CD4-positive, alpha-beta T cell treated with Interleukin-6 for 4 hours (primary cell): ENCODE measurements at places on chromosomes 4 and X.

DNA sequence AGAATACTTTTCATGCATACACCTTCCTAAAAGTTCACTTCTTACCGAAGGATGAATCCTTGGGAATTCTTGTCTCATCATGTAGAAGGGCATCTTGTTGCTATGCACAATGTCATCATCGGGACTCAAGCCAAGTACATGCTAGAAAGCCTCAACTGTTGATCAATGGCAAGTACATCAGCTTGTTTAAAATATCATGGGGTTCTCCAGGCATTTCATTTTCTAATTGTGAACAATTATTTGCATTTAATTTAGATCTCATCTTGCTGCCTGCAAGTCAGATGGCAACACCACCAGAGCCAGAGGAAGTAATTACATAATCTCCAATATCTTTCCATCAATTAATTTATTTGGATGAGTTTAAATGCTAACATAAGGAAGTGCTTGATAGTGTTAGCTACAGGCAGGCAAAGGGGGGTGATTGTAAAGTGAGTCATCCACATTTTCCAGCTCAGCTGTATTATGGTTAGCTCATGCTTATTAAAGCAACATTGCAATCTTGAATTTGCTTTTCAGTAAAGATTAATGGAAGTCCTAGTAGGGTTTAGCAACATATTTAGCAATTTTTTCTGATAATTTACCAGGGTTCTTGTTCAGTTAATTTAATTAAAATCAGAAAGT lies 356.5 kb downstream of the CBLL2 start:
- DNase-seq: no peak

DNA sequence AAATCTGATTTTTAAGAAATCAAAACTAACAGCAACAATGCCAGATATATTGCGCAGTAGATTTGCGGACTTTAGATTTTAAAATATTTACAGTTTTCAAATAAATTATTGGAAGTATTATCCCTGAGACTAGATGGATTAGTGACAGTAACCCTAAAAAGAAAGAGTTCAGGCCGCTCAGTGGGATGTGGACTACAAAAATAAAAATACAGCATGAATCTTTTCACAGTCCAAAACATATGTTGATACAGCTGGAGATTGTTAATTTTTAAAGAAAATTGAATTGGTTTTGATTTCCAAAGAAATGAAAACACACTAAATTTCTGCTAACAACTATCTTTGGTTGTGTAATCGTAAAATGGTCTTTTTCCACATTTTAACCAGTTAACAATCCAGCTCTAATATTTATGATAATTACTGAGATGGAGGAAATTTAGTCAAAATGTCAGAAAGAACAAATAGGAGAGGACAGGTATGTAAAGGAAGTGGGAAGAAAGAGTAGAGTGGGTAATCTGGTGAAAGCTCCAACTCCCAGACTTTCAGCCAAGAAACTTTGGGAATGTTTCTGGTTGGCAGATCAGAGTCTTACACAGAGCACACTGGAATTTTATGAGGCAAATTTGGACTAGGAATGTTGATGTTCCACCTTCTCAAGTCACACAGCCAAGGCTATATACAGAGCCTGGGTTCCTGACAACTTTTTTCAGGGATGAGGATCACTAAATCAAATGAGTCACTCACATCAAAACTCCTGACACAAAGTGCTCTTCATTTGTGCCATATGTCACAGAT lies 15.1 kb downstream of the C4orf36 start:
- no peak for DNase-seq

DNA sequence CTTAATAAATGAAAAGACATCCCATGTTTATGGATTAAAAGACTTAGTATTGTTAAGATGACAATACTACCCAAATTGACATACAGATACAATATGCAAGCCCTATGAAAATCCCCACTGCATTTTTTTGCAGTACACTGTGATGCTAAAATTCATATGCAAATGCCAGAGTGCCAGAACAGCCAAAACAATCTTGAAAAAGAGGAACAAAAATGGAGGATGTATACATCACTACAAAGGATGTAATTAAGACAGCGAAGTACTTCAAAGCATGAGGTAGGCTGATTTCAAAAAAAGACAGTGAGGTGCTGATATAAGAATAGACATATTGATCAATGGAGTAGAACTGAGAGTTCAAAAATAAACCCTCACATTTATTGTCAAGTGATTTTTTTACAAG lies 47.3 kb downstream of the SATL1 start:
- no peak for DNase-seq

- no peak for DNase-seq
Observed at GRCh38 chrX:17520016-17520615, 145.1 kb downstream of the NHS start.

DNA sequence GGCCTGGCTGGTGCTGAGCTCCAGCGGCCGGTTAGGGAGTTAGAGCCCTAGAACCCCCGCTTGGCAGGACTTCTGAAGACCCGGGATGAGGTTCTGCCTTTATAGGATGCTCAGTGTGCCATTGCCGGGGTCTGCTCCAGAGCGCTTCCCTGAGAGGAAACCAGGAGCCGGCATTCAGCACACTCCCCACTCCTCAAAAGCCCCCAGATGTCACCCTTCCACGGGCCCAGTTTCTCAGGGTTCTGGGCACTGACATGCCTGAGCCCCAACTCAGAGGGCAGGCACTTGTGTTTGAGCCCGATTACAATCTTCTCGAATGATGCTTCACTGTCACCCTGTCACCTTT lies 6.5 kb downstream of the NKX3-2 start:
- DNase-seq: no peak

DNA sequence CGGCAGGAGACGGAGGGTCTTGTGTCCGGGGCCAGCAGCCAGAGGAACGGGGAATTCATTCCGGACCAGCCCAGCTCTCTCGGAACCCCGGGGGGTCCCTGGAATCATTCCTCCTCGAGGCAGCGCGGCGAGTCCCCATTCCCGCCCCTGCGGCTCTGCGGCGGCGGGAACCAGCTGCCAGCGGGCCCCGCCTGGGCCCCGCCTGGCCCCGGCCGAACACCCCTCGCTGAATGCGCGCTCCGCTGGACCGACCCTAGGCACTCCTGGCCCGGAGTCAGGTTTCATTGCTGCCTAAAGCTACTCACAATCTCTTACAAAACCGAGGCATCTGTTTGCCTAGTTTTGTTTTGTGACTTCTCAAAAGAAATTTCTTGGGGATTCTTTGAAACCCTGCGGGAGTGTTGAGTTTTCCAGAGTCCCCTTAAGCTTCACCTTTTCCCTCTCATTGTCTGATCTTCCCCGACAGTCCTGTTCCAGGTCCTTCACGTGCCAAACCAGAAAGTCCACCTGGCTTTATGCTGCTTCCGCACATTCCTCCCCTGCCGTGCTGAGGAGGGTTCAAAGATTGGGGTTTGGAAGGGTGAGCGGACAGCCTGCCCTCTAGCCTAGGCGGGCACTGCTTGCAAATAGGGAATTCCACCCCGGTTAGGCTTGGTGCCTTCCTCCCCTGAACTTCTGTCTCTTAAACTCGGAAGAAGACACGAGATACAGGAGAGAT lies 789 bp downstream of the ARHGAP10 start:
- peak; percentile 14 for DNase-seq

- DNase-seq: no peak
Observed at GRCh38 chrX:137041329-137041728, 7.5 kb upstream of the GPR101 start.

DNA sequence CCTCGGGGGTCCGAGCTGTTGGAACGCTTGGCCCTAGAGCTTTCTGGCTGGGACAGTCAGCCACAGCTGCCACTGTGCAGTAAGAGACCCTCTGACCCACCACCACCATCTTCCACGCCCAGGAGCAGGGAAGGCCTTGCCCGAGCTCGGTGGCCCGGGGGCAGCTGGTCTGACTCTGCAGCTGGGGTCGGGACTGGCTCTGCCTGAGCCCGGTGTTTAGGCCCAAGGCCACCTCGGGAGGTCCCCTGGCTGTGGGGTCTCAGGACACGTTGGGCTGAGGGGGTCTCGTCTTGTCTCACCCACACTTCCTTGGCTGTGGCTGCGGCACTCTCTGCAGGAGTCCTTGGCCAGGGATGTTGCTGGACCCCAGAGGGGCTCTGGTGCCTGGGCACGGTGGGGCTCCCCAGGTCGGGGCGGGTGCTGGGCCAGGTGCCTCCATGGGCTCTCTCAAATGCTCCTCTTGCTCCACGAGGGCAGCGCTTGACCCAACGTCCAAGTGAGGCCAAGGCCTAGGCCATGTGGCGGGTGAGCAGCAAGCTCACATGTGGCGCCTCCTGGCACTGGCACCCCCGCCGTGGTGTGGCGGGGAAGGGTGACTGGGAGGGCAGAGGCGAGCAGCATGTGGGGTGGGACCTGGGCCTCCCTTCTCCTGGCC lies 22.9 kb downstream of the DOK7 start:
- no peak for DNase-seq

DNA sequence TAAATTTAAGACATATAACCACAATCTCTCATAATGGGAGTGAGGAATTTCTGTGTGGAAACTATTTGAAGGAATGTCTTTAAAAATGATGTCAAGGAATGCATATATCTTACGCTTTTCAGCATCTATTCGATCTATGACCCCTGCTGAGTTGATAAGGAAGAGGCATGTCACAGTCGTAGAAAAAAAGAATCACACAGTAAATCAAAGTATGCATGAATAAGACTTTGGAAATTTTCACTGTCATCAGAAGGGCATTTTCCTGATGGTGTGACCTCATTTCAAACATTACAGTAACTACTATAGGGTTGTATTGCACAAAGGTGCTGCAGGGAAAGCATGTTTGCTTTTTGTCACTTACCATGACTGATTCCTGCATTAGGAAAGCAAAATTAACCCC lies 41.5 kb downstream of the REELD1 start:
- no peak for DNase-seq

DNA sequence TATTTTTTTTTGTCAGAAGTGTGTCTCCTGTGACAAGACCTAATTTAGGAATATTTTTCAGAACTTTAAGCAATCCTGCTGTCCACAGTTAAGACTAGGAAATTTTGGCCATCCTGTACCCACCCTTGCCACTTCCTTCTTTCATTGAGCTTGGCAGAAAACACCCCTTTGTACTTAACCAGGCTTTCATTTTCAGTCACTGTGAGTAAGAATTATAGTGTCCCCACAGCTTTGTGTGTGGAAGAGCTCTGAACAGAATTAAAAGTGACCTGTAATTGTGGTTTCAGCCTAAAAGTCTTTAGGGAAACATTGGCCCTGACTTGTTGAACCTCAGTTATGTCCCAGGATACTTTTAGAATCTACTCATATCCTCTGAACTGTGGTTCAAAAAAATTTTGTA lies 153.7 kb upstream of the BMP3 start:
- no peak for DNase-seq

GRCh38 chrX:134525086-134525792 lies 65.3 kb downstream of the HPRT1 start:
- DNase-seq: no peak

GRCh38 chr4:165994701-165995100 lies 121.7 kb downstream of the TLL1 start:
- DNase-seq: no peak

DNA sequence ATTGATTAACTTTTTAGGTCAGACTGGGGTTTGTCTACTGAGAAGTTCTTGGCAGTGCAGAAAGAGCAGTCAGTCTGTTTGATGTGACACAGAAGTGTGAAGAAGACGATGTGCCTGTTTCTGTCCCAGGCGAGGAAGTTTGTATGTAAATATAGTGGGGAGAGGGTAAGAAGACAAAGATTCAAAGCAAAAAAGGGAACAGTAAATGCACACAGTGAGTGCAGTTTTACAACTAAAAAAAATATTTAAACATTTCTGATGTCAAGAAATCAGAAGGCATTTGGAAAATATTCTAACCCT lies 264.9 kb downstream of the RAPGEF2 start:
- DNase-seq: no peak

DNA sequence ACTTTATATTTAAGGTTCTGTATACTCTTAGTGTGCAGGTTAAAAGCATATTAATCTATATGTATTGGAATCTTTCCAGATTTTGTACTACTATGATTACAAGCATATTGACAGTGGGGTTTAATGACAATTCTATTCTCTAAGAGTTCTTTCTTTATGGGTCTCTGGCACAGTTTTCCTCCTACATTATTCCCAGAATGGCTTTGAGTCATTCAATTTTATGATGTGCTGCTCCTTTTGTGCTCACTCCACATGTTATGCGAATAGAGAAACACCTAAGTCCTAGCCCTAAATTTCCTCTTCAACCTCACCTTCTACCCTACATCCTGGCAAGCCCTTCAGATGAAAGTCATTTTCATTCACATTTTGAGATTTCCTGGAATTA lies 209.9 kb upstream of the DIAPH2 start:
- DNase-seq: no peak

GRCh38 chr4:107876099-107876498 lies 51.4 kb downstream of the SGMS2 start:
- no peak for DNase-seq

DNA sequence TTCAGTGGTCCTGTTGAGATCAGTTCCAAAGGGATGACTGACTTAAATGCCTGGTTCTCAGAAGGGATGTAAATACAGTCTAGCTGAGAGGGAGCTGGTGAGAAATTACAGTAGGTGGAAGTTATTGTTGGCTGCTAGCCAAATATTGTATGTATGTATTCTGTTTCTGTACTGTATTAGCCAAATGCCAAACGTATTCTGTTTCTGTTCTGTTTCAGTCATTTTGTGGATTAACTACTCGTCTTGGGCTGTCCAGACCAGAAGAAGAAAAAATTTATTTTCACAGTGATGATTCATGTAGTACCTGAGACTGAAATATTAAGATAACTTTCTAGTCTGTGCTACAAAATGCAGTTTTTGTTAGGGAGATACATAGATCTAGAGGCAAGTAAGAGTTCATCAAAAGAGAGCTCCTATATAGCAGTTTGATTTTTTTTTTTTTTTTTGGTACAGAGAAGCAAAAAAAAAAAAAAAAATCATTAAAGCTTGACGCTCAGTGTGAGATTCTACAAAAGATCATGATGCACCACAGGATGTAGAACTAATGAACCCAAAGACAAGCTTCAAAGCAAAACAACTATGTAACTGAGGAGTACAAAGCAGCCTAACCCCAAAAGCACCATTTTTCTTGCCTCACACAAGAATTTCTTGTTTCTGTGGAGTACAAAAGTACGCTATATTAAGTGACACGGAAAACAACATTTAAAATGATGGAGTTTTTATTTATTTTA lies 54.8 kb downstream of the CASP6 start:
- DNase-seq: peak; percentile 30

GRCh38 chr4:70008771-70009170 lies 13.0 kb downstream of the STATH start:
- DNase-seq: no peak

- peak; percentile 29 for DNase-seq
Observed at GRCh38 chrX:154372612-154373022, 1.8 kb downstream of the FLNA start.

- DNase-seq: no peak
Observed at GRCh38 chr4:24973404-24973746, 57.4 kb downstream of the LGI2 start.

DNA sequence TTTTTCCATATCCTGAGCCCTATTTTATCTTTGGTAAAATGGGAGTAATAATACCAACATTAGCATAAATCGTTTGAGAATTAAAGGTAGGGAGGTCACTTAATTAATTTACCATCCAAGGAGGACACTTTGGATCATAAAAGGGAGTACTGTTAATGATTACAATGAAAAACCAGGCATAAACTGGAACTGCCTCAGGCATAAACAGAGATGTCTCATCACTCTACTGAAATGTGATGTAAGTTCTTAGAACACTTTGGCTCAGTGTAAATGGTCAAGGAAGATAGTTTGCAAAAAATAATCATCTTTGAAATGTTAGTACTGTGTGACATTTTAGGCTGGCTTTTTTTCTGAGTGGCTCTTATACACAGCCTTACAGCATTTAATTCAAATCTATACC lies 268.7 kb downstream of the SLC39A8 start:
- no peak for DNase-seq

- peak; percentile 13 for DNase-seq
Observed at GRCh38 chrX:3788494-3789233, 75.2 kb upstream of the PRKX start.

GRCh38 chr4:98861100-98861884 lies 67.6 kb downstream of the EIF4E start:
- DNase-seq: no peak
